ENCODE measurements at places on chromosomes 7 and 10.

GRCh38 chr10:49213211-49213610 is 25.0 kb upstream of the TMEM273 start:
- no peak for DNase-seq

DNA sequence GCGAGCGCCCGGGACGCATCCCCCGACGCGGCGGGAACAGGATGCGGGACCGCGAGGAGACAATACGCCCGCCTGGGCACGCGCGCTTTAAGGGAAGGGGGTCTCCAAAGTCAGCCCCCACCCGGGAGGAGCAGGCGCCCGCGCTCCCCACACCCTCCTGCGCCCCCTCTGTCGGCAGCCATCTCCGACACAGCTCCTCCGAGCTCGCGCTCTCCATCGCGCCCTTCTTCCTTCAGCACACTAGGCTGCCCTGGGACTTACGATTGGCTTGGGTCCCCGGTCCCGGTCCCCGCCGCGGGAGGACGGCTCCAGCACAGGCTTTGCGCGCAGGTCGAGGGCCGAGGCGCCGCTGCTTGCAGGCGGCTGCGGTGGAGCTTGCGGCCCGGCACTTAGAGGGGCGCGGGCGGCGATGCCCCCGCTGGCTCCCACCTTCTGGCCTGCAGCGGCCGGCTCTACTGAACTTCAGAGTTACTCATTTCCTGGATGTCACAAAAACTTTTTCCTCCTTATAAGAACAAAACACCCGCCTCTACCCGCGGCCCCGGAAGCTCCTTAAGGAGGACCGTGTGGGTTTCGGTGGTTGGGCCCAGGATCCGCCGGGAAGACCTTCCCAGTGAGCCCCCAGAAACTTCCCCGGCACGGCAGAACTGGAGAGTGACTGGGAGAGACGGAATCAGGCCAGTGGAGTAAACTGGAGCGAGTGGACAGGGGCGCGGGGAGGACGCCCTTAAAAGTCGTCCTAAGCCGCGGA is at the start of gene ITPRIP:
Gene ITPRIP, minus strand, starts transcription at position 481 of the 751 bp plus-strand sequence. CDS start 22,414 bp downstream, outside the sequence.
- DNase-seq = peak; percentile 66

DNA sequence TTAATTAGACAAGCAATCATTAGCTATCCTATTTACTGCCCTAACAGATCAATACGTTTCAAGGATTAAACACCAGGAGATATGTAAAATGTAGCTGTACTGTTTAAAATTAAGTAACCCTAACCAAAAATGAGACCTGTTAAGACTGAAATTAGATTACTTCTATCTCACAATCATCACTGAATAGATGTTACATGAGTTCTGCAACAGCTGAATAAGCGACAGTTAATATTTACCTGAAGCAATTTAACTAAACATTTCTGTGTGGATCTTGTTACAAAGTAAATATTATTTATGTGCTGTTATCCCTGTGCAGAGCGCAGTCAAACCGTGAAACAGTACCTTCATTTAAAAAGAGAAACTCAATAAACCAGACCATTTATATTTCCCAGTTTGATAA is 122.5 kb downstream of the RELN start:
- DNase-seq = no peak

GRCh38 chr7:3028071-3028757 is 15.5 kb downstream of the CARD11 start:
- peak; percentile 77 for DNase-seq

GRCh38 chr10:12529976-12530375 is 180.6 kb downstream of the CAMK1D start:
- DNase-seq = no peak

GRCh38 chr7:40263752-40264390 is 129.1 kb downstream of the SUGCT start:
- no peak for DNase-seq

- no peak for DNase-seq
Observed at GRCh38 chr10:132616996-132617736, 79.6 kb downstream of the INPP5A start.

GRCh38 chr10:90031776-90032175 is 330.4 kb downstream of the KIF20B start:
- DNase-seq = no peak

GRCh38 chr10:19791032-19791431 is 25.2 kb upstream of the PLXDC2 start:
- DNase-seq = no peak

GRCh38 chr7:122312789-122313188 is 8.2 kb upstream of the FEZF1 start:
- no peak for DNase-seq

DNA sequence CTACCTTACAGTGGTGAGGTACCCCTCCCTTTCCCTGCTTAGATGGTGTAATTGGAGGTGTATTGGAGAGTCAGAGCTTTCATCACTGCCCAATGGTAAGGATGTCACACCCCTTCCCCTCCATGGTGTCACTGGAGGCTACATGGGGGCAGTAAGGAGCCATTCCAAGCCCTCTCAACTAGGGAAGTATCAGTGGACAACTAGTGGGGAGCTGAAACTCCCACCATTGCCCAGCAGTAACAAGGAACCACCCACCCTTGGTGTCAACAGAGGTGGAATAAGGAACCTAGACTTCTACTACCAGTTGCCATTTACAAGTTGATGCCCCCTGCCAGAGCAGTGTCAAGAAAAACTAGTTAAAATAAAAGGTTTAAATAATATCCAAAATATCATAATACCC is 2.8 kb upstream of the HIBADH start:
- no peak for DNase-seq

All from stimulated activated CD4-positive, alpha-beta T cell treated with anti-CD3 and anti-CD28 coated beads, Interleukin-1b, Interleukin-23, amount 100 ng/mL, for 48 hours (primary cell).